ENCODE measurements at places on chromosomes 11 and 22.

GRCh38 chr22:26374391-26375026 is 54.6 kb upstream of the ASPHD2 start:
- DNase-seq: no peak

DNA sequence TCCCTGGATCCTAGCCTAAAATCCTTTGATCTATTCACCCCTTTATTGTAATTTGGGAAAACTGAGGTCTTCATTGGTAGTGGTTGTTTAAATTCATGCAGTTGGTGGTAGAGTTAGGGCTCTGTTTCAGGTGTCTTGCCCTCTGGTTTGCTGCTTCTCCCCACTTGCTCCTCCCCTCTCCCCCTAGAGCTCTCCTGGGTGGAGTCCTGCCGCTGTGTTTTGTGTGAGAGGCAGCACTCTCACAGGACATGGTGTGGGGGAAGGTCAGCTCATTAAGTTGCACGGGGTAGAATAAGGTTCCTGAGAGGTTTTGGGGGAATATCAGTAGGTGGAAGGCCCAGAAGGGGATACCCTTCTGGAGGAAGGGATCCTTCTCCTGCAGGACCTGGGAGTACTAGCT is 98.1 kb upstream of the NECTIN1 start:
- DNase-seq: no peak

DNA sequence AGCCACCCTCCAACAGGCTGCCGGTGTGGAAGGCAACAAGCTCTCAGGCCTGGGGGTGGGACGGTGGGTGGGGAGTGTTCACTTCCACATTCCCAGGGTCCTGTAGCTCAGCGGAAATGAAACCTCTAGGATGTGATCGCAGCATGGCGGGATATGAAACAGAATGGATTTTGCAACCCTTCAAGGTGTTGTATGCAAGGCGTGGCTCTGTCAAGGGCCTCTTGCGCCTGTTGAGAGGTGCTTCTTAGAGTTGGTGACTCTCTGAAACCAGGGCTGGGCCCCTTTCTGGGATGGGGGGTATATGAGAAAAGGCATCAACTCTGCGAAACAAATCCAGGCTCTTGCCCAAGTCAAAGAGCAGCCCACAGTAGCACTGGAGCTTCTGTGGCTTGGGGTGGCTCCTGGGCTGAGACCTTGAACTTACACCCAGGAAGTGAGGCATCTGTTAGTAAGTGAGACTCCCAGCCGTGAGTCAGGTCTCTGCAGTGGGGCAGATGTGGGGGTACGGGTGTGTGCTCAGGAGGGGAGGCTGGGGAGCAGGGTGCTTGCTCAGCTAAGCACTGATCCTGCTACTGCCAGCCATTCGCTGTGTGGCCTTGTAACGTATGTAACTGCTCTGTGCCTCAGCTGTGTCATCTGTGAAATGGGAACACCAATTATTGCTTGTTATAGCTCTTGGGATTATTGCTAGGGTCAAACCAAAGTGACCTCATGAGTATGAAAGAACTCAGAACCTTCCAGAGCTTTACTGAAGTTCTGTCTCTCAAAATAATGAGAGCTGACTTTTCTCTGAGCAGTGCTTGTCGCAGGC is 28.3 kb downstream of the NECTIN1 start:
- no peak for DNase-seq

- no peak for DNase-seq
Observed at GRCh38 chr11:125468025-125468424, 28.0 kb downstream of the FEZ1 start.

DNA sequence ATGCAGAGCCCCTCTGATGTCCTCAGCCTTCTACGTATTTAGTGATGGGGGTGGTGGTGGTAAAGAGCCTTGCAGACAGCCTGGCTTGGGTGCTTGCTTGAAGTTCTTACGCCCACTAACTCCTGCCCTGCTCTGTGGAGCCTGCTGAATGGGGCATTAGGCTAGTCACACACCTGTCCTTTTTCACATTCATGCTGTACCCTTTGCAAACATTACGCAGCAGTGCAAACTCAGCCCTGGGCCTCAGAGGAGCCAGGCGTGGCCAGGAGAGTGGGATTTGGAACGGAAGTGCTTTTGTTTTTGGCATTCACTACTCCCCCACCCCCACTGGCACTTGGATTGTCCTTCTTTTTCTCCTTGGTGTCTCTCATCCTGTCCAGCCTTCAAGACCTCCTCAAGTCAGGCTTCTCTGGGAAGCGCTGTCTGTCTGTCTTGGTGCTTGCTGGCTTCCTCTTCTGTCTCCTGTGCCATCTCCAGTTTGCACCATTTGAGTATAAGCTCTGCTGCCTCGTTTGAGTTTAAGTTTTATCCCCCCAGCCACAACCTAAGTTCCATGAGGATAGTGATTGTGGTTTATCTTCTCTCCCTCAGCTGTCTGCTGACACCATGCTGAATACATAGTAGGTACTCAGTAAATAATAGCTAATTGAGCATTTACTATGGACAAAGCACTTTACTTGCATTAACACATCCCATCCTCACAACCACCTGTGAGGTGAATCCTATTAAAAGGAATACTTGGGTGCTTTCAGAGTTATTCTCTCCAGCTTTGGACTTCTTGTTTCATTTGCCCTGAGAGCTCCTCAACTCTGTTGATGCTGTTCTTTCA is 26.7 kb downstream of the ZBTB16 start:
- DNase-seq: no peak

DNA sequence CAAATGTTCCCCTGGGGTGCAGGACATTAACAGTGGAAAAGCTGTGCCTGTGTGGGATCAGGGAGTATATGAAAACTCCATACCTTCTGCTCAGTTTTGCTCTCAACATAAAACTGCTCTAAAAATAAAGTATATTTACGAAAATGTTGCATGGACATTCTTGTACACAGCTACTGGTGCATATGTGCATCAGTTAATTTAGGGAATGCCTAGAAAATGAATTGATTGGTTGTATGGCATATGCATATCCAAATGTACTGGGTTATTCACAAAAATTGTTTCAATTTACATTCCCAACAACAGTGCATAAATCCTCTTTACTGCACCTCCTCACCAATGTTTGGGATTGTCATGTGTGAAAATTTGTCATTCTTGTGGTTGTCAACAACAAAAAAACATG is 251.1 kb upstream of the MPPED2 start:
- DNase-seq: no peak

DNA sequence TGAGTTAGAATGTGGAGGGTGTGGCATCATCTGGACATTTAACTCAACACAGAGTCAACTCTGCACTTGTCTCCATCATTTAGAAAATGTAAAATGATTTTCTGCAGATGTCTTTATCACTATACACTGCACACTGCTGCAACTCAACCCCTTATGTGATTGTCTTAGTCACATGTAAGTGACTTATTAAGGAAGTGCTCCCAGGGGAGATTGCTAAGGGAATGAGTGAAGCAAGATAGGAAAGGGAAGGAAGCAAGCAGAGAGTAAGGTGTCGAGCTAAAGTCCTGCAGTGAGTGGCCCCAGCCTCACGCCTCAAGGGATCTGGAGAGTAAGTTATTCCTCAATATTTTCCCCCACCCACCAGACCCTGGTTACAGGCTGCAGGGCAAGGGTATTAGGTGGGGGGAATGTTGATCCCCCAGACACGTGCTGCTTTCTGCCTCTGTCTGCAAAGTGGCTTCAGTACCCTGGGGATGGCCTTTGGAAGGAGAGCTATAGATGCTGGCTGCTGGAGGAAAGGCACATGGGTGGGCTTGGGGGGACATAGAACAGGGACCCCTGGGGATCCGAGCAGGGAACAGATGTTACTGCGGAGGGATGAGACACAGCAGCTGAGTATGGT is 7.2 kb upstream of the CBX6 start:
- no peak for DNase-seq

- DNase-seq: no peak
Observed at GRCh38 chr22:38115423-38116205, 5.1 kb upstream of the BAIAP2L2 start.

DNA sequence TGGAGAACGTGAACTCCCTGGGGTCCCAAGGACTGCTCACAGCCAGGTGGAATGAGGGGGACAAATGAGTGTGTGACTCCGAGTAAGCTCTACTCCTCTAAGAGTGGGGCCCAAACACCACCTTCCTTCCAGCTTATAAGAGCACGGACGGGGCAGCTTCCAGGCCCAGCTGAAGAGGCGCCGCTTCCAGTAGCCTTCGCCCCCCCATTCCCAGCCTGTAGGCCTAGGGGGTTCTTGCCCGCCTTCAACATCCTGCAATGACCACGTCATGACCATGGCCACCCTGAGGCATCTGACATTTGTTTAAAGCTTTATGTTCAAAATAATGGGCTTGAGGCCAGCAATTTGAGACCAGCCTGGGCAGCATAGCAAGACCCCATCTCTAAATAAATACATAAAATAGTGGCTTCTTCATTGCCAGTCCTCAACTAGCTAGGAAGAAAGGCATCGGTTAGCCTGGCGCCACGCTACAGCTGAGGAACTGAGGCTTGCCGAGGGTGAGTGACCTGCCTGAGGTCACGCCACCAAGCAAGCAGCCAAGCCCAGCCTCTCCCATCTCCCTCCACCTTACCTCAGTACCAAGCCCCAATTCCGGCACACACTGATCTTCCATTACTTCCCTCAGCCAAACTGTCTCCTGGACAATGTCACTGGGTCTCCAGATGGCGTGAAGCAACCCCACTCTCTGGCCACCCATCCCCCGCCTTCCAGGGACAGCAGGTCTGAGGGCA is 7.8 kb upstream of the TNFRSF13C start:
- DNase-seq: no peak

DNA sequence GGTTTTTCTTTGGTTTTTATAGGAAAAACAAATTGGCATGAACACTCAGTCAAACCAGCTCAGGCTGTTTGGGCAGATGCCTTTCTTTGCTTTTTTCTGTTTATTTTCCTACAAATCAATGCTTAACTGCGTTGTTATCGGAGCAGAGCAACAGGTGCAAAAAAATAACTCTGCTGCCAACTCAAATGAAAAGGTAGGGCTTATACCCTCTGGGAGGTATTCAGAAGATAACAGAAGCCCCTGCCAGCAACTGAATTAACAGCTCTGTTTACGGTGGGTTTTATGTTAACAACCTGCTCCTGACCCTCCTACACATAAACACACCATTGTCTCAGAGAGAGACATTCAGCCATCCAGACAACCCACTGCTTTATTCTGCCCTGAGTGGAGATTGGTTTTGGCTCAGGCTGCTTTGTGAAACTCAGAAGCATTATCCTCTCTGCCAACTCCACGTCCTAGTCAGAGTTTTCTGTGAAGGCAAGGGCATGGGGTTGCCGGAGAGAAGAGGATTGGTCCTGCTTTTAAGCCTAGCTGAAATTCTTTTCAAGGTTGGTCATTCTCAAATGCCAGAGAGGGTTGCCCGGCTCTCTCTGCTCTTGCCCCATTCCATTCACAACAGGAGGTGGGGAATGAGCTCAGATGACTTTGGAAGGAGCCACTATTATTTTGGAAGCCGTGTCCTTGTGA is 11.4 kb downstream of the EHF start:
- DNase-seq: no peak

- DNase-seq: no peak
Observed at GRCh38 chr11:119188067-119188466, 2.8 kb downstream of the NHERF4 start.

DNA sequence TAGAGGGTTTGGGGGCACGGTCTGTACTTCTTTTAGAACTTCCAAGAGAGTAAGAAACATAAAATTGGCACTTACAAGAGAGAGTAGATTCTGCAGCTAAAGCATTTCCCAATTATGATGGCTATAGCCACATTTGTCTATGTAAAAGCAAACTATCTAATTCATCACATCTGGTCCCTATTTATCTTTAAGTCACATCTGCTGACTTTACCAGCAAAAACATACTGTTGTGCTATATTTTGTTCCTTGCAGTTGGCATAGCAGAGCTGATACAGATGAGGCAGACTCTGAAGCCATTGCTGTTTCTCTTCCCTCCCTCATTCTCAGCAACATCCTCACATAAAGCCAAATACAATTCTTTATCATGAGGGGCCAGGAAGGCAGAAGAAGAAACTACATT is 1533.5 kb upstream of the RAG2 start:
- no peak for DNase-seq

DNA sequence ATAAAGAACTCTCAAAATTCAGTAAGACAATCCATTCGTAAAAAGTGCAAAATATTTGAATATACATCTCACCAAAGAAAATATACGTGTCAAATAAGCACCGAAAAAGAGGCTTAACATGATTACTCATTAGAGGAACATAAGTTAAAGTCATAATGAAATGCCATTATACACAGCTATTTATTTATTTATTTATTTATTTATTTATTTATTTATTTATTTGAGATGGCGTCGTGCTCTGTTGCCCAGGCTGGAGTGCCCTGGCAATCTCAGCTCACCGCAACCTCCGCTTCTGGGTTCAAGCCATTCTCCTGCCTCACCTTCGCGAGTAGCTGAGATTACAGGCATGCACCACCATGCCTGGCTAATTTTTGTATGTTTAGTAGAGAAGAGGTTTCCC is 203.6 kb upstream of the UBASH3B start:
- DNase-seq: no peak

DNA sequence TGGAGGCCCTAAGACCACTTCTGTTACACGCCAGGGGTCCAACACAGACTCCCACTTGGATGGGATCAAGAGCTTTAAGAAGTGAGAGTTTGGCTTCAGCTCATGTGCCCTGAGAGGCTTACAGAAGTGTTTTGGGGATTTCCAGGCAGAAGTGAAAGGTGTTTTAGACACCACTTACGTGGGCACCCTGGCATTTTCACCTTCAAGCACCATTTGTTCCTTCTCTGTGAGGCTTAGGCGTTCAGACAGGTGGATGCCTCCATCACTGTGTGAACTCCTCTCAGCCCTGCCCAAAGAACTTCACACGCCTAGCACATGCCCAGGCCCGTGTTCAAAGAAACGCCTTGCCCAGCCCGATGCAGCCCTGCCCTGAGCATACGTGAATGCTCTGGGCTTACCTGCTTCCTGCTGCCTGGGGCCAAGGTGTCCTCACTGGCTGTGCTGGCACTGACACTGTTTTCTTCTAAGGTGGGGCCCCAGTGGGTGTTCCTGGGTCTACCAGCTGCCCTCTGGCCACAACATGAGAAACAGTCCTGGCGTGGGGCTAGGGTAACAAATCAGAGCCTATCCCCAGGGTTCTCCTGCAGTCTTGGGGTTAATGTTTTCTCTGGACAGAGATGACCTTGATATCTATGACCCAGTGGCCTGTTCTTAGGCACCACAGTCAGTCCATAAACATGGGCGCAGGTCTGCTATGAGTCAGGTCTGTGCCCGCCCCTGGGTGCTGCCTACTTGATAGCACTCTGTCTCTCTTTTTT is 34.0 kb downstream of the AMPD3 start:
- DNase-seq: no peak

- DNase-seq: no peak
Observed at GRCh38 chr22:34297536-34298120, 377.4 kb upstream of the LARGE1 start.

- DNase-seq: peak; percentile 29
Observed at GRCh38 chr11:95767498-95767897, 22.1 kb downstream of the FAM76B start.

- no peak for DNase-seq
Observed at GRCh38 chr22:26168939-26169314, 335 bp upstream of the SEZ6L start.

GRCh38 chr11:80362563-80363340 is 921.9 kb upstream of the TENM4 start:
- DNase-seq: no peak

- DNase-seq: no peak
Observed at GRCh38 chr11:111596319-111596718, 5.9 kb upstream of the SIK2 start.

All from AG08396 (cell line).